ENCODE measurements at places on chromosomes 6 and 20.

DNA sequence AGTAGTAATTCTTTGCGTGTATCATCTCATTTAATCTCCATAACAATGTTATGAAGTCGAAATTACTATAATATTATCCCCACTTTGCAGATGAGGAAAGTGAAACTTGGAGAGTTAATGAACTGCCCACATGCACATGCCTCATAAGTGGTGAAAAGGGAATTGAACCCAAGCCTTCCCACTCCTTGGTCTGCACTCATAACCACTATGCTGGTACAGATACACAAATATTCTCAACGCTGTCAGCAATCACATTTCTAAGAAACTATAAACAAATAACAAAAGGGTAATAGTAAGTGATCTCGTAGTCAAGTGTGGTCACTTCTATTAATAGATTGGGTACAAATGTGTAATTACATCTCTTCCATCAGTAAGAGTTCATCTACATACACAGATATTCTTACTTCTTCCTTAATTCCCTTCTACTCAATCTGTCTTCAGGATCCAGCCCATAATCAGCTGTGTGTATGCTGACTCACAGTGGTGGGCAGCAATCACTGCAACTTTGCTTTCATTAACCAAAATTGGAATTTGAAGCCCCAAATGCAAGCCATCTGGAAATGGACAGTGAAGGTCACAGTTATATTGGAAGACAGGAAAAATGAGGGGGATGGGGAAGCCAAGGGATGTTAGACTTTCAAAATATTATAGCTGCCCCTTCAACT, 6.6 kb downstream of the PRSS35 start:
- DNase-seq: no peak

DNA sequence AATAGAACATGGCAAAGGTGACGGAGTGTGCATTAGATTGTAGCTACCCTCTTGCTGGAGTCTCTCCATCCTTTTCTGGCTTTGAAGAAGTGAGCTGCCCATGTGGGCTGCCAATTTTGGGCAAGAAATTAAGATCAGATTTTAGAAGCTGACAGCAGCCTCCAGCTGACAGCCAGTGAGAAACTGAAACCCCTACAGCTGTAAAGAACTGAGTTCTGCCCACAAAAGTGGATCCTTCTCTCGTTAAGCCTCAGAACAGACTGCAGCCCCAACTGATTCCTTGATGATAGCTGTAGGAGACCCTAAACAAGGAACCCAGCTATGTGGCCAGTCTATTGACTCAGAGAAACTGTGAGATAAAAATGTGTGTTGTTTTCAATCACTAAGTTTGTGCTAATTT, 134.1 kb downstream of the CD109 start:
- DNase-seq: no peak

- no peak for DNase-seq
Measured at GRCh38 chr6:127937747-127938146, 36.9 kb upstream of the THEMIS start.

DNA sequence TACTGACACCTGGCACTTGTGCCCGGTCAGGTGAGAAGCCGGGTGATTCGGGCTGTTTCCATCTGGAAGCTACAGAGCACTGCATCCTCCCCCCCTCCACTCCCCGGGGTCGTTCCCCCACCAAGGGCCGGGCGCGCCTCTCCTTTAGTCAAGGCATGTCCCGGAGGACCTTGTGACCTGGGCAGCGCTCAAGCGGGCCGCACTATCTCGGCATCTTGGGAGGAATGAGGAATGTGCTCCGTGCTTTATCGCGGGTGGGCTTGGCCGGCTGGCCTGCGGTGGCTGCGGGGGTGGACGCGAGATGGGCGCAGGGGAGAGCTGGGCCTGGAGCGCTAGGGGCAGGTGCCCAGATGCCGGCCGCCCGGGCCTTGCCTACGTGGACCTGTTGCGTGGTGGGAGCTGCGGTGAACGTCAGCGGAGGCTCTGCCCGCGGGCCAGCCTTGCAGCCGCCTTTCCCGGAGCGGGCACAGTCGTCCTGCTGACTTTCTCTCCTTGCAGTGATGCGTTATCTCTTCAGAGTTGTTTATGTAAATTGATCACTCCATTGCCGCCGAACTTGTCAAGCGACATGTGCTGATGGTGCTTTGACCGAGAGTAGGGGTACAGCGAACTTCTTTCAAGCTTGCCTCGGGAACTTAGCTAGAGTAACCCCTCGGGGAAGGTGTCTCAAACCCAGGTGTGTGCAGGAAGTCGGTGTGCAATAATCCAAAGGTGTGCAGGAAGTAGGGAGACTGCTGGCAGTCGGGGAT, 1.1 kb downstream of the LRRC1 start:
- no peak for DNase-seq

DNA sequence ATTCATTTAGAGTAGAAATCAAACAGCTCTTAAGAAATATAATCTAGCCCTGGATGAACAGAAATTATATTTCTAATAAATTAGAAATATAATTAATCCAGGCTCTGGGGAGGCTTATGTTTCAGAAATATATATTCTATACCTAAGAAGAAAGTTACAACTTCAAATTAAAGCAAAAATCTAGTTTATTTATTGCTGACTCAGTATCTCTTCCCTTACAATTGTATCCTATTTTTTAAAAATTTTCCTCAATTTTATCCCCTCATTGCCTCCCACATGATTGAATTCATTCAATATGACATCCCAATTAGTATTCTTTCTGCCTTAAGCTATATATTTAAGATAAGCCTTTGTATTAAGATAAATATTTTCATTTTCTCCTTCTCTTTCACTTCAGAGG, 71.4 kb downstream of the HS3ST5 start:
- DNase-seq: no peak

DNA sequence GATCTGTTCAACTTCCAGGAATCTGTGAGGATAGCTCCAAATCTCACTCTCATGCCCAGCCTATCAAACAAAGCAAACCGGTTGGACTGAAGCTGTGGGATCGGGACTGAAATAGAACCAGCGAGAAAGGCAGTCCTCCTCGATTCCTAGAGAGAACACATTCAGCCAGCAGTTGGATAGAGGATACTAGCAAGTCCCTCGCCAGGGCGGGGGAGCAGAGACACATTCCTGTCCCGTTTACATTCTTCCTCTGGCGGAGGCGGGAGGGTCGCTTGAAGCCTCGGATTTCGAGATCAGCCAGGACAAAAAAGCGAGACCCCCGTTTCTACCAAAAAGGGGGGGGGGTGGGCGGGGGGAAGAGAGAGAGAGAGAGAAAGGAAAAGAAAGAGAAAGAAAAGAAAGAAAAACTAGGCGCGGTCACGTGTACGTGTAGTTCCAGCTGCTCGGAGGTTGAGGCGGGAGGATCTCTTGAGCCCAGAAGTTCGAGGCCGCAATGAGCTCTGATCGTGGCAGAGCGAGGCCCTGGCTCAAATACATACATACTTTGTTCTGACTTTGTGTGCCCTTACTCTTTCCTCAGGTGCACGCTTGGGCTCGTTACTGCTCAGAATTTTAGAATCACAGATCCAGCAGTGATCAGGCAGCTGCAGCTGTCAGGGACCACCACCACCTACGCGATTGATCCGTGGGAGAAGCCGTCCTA, 19.5 kb downstream of the ZNF311 start:
- peak; percentile 55 for DNase-seq

DNA sequence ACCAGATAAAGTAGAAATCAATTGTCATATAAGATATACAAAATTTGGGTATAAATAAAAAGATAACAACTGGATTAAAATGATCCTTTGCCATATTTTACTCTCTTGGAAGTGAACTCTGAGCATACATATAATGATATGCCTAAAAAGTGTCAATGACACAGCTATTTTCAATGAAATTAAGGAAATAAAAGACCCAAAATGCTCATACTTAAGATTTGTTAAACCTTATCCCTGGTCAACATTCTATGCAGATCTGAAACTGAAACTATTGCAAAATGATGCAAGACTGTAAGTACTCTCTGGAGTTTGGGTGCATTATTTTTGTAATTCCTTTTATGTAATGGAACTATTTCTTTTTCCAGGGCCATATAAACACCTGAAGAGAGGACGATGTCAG, 119.0 kb upstream of the SGK1 start:
- DNase-seq: no peak

DNA sequence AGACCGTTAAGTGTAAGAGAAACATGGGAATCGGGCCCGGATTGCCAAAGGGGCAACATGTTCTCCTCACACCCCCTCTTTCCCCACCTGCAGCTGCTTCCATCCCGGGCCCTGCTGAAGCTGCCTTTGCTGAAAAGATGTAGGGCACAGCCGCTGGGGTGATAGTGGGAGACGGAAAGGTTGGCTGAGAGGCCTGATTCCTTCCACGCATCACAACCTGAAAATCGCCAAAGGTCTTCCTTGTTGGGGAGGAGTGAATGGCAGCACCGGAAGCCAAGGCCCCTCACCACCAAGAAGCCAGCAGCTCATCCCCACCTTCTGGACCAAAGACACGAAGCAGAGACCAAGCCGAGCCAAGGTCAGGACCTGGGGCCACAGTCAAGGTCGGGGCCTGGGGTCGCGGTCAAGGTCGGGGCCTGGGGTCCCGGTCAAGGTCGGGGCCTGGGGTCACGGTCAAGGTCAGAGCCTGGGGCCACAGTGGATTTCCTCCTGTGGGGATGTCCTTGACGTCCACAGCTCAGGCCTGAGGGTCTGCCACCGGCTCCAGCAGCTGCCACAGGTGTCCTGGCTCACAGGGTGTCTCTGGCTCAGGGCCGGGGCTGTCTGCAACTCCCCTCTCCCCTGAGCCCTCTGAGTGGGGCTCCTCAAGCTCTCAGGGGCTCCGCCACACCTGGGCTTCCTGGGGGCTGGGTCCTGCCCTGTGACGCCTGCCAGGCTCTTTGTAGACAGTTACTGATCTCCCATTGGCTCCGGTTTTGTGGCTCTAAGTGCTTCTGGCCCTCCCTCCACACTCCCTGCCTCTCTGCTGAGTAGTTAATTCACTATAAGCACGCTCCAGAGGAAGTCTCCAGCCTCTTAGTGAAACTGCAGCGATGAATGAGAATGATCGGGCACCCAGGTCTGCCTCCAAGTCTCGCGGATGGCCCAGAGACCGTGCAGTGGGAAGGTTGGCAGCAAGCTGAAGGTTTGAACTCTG, 5.5 kb upstream of the CHRNA4 start:
- no peak for DNase-seq

- no peak for DNase-seq
Measured at GRCh38 chr20:34452281-34452982, 63.8 kb upstream of the DYNLRB1 start.

DNA sequence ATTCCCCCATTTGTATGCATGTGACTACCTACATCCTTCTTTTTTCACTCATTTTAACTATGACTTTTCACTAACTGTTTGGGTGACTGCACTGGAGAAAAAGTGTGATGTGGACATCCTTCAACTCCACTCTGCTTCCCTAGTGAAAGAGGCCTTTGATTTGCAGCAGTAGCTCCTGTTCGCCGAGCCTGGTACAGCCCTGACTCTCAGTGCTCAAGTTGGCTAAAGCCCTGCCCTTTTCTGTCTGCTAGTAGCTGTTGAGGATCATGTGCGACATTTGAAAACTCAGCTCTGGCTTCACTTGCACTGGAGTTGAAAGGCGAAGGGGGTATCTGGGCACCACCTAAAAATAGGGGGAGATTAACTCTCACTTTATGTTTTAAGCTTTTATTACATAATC, 42.1 kb downstream of the DAAM2 start:
- DNase-seq: no peak

DNA sequence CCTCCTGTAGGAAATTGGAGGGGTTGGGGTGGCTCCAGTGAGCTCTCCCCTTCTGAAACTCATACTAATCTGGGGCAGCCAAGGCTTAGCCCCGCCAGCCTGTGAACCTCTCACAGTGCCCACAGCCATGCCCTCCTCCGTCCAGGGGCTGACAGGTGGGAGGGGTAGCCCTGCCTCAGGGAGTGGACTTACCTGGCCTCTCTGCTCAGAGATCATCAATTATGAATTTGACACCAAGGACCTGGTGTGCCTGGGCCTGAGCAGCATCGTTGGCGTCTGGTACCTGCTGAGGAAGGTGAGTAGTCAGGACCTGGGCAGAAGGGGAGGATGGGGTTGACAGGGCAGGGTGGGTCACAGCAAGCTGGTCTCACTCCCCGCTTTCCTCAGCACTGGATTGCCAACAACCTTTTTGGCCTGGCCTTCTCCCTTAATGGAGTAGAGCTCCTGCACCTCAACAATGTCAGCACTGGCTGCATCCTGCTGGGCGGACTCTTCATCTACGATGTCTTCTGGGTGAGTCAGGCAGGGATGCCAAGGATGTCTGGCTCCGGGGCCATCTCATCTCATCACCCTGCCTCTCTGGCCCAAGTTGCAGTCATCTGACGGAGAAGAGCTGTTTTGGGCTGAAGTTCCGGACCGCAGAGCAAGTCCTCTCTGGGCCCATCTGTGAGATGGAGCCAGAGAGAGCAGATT, 34.7 kb downstream of the HM13 start:
- DNase-seq: no peak

DNA sequence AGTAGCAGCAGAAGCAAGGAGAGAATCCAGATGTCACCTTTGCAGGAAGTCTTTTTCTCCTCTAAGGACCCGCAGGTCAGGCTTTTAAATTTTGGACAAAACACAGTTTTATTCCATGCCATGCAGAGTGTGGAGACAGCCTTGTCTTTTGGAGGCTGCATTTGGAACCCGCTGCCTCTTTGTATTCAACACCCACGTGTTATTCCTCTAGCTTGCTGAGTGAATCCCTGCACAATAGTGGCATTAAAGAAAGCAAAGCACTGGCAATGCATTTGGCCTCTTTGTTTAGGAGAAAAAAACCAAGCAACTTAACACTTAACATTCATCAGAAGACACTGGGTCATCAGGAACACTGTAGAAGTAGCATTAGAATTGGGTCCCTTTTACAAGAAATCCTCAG, 43.5 kb downstream of the TFAP2B start:
- DNase-seq: no peak

GRCh38 chr6:90083891-90084290, 189.6 kb downstream of the GJA10 start:
- no peak for DNase-seq

GRCh38 chr6:129370268-129370916, 339.6 kb downstream of the ARHGAP18 start:
- no peak for DNase-seq

GRCh38 chr6:116217069-116217468, 36.8 kb downstream of the TSPYL4 start:
- no peak for DNase-seq

- no peak for DNase-seq
Measured at GRCh38 chr6:39341937-39342336, 19.4 kb upstream of the KCNK16 start.

GRCh38 chr6:48135323-48136084, 24.5 kb upstream of the PTCHD4 start:
- no peak for DNase-seq

GRCh38 chr6:121849477-121849876, 414.0 kb downstream of the GJA1 start:
- no peak for DNase-seq

DNA sequence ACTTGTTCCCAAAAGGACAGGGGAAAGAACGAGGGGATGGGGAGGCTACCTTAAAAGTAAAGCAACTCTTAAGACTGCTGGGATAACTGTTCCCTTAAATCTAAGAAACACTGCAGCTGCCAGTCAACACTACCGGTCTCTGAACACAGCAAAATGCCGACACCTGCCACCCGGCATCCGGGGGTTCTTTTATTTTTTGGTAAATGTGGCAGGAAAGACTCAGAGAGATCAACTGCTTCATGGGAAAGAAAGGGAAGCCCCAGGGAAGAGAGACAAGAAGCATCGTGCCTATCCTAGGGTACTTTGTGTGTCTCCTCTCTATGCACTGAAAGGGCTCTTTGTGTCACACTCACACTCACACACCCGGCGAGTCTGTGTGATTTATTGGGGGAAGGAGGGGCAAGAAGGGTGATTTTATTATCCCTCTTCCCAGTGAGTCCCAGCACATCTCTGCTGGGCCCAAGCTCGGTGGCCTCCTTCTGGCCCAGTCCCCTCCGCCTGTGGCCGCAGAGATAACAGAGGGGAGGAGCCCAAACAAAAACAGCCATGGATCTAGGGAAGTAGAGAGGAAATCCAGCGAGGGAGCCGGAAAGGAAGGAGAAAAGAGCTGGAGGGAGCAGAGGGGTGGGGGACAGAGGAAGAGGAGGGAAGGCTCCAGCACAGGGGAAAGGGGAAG, 1.4 kb downstream of the FYN start:
- DNase-seq: no peak

Data from GOT3 (cell line).